ENCODE measurements at places on chromosomes 12 and 14.

DNA sequence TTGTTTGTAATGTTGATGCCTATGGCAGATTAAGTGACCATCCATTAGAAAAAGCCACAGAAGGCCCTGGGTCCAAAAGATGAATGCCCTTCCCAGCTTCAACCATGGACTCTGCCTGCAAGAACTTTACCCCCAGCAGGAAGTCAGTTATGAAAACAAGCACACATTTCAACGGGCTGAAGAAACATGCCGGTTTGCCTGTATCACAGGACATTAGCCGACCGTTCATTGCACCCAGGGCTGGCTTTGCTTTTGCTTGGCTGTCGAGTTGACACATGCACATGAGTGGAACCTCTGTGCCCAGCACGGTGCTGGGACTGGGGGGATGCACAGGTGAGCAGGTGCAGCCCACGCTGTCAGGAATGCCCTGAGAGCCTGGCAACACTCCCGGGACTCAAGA lies 1087.0 kb downstream of the BCL11B start:
- DNase-seq: no peak

- no peak for DNase-seq
These were observed 646 bp upstream of the DNAJC22 start for GRCh38 chr12:49345825-49346658.

DNA sequence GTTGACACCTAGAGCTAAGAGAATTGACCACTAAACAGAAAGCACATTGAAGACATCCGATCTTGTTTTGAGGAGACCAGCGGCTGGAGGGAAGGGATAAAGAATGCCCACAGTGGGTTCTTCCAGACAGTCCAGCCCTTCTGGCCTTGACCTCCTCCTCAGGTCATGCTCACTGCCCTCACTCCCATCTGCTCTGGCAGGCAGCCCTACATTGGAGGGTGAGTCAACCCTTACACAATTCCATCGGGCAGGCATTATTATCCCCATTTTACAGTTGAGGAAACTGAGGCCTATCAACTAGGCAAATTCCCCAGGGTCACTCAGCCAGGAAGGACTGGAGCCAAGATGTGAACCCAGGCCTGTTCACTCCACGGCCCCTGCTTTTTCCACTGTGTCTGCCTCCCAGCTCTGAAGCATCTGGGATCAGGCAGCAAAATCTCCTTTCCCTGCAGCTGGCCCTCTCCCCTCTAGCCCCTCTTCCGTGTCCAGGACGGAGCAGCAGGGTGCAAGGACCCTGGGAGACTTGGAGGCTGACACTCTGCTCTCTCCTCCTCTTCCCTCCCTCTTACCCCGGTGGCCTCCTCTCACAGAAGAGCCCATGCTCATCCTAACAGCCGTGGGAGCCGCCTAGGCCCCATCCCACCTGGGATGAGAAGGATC lies 5.3 kb downstream of the SCNN1A start:
- DNase-seq: peak; percentile 52

DNA sequence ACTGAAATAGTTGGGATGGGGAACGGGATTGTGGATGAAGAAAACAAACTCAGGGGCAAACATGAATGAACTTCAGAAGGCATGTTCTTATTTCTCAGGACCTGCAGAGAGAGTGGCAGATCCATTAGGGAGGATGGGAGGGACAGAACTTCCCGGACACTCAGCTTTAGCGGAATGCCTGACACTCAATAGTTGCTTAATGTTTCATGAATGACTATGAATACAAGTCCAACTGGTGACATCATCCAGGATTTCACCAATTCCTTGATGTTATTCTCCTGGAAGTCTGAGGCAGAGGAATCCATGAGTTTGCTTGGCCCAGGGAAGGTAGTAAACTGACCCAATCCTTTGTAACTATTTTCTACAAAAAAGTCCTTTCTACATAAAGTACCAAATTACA lies 37.8 kb upstream of the LRRC10 start:
- DNase-seq: peak; percentile 50

DNA sequence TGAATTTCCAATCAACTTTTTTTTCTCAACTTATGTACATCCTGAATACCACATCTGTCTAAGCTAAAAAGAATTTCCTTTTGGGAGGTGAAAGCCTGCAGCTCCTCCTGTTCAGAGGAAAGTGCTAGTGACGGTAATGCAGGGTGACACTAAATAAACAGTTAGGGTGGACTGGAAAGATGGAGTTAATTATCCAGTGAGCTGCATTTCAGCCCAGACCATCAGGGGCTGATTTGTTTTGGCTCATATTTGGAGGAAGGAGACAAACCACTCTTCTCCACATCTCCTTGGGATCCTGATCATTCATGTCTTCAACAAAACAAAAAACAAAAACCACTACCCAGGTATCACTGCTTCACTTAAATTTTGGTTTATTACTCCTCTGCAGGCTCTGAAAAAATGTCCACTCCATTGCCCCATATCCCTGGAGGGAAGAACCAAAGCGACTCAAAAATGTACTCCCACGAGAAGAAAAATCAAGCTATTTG lies 5.1 kb upstream of the SIX1 start:
- DNase-seq: peak; percentile 48

GRCh38 chr12:49875115-49875720 lies 28.5 kb downstream of the FAIM2 start:
- DNase-seq: no peak

DNA sequence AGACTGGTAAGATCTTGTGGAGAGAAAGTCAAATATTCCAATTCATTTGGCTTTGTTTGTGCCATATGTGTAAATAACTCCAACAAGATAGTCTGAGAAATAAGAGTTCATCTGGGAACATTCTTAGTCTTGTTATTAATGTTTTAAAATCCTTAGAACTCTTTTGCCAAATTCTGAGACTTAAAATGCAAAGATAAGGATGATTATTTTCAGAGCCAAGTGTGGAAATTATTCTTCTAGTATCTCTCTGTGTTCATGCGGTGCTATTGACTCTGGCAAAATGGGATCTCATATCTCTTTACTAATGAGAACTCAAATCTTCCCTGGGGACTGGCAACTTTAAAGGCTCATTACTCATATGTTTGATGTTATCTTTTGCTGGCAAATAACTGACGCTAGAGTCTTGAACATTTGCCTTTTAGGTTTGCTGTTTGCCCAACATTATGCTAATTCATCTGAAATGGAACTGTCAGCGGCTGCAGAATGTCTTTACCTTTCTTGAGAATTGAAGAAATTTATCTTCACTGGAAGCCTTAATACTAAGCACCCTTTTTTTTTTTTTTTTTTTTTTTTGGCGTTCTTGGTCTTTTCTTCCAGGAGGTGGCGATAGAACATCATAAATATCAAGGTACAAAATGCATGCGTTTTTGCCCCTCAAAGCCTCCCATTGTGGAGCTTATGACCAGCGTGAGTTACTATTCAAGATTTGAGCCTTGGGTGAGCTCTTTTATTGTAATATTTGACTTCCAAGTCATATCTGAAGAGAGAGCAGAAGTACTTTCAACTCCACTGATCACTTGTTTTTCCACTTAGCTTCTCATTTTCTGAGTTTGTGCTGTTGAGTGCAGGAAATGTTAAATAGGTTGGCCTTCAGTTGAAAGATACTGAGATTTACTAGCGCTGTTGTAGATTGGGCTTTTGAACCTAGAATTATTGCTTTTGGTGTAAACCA lies 86.5 kb downstream of the CAND1 start:
- DNase-seq: peak; percentile 62

- no peak for DNase-seq
These were observed 11.5 kb downstream of the C14orf93 start for GRCh38 chr14:22998329-22999012.

GRCh38 chr12:123139926-123140675 lies 10.8 kb downstream of the PITPNM2 start:
- peak; percentile 84 for DNase-seq
